ENCODE measurements at places on chromosomes 2 and 18.
A peak's percentile ranks its signal among the peaks of the same experiment; 100 is the strongest.

GRCh38 chr2:26184555-26185303 lies 11.8 kb downstream of the GAREM2 start:
- no peak for DNase-seq

GRCh38 chr18:44791520-44791919 lies 110.8 kb downstream of the SETBP1 start:
- no peak for DNase-seq

DNA sequence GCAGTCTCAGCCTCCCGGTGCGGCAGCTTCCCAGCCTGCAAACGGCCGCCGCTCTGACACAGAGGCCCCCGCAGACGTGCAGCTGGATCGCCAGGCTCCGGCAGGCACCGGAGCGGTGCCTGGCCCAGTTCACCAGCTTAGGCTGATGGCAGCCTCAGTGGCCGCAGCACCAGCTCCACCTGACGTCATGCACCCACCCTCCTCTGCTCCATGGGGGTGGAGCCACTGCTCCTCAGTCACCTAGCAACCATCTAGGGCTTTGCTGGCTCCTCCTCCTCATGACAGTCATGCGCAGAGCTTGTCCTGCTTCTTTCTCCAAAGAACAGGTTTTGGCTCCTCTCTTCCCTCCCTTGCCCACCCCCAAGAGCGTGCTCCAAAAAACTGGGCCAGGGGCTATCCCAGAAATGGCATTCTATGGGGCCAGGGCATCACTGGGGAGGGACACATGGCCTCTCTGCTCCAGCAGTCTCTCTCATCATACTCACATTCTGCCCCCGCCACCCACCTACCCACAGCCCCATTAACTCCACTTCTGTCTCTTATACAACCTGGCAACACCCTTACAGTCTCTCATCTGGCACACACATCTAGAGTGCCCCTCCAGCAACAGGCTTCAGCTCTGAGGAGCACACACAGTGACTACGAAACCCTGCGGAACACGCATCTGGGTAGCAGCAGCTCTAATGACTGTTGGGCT lies 5.5 kb downstream of the DCTN1 start:
- DNase-seq, result no peak

- no peak for DNase-seq
These were observed 454.7 kb upstream of the SLC39A10 start for GRCh38 chr2:195202163-195202845.

DNA sequence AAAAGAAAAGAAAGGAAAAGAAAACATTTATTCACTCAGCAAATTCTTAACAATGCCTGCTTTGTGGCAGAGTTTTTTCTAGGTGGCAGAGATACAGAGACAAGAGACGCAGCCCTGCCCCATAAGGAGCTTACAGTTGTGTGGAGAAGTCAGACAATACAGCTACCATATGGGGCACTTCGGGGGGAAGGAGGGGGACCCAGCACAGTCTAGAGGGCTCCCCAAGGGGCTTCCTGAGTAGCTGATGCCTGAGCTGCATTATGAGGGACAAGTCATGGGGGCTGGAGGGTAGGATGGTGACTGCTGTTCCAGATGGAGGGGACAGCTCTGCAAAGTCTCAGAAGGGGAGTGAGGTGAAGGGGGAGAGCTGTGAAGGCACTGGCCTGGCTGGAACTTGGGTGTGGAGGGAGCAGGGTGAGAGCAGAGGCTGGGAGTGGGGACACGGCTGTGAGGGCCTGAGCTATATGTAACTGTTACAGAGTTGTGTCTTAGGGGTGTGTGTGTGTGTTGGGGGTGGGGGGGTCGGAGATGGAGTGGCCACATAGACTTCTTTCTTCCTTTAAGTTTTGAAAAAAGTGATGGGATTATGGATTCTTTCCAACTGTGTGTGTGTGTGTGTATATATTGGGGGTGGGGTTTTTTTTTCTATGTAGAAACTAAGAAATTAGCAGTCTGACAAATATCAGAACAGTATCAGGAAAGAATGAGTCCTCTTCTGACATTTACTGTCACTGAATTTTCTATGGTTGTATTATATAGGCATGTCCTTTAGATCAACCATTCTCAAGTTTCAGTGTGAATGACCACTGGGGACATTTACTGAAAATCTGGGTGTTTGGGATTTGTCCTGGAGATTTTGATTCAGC lies 66.0 kb upstream of the HAAO start:
- DNase-seq, result no peak

DNA sequence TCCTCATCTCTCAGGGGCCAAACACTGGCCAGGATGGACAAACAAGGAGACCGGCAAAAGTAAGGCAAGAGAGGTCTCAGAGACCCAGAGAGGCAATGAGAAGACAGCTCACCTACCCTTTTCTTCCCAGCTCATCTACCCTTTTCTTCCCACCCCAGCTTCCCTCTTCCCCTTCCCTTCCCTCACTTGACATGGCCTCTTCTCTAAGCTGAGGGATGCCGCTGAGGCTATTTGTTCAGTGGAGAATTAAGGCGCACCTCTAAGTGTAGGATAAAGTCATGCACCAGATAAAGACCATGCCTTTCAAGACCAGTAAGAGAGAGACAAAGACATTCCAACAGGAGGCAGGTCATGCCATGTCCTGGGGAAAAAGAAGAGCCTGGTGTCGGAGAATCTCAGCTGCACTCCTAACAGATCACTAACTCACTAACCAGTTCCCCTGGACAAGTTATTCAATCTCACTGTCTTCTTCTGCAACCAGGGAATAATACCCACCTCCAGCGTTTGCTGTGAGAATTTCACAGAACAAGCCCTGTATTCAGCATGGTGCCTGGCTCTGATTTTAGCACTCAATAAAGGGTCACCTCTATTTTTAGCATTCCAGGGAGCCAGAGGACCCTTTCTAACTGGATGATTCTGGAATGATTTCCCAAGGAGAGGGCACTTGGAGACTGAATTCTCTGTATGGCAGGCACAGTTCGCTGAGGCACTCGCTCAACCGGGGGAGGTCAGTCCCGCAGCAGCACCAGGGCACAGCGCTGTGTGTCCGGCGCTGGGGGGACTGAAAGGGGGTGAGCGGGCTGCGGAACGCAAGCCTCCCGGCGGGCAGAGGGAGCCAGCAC lies 3.0 kb upstream of the FOSL2 start:
- no peak for DNase-seq

GRCh38 chr2:233915128-233915527 lies 2.0 kb upstream of the TRPM8 start:
- DNase-seq, result no peak

DNA sequence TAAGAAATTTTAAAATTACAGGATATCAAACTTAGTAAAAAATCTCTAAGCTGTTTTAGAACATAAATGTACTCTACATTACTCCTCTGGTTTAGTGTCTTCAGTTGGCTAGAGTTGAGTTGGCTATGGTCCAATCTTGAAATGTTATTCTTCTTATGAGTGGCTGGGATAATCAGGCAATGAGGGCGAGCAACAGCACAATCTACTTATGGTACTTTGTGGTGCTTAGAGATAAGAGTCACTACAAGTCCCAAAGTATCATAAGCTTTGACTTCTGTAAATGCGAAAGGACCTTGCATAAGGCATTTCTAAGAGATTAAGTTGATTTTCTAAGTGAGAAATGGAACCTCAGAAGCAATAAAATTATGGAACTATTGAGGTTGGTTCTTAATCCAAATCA lies 361.7 kb downstream of the GPD2 start:
- DNase-seq, result no peak

- peak; percentile 62 for DNase-seq
These were observed 135.5 kb downstream of the MYO3B start for GRCh38 chr2:170313347-170313991.

- DNase-seq, result no peak
These were observed 41.0 kb downstream of the LPIN2 start for GRCh38 chr18:2971741-2972552.

DNA sequence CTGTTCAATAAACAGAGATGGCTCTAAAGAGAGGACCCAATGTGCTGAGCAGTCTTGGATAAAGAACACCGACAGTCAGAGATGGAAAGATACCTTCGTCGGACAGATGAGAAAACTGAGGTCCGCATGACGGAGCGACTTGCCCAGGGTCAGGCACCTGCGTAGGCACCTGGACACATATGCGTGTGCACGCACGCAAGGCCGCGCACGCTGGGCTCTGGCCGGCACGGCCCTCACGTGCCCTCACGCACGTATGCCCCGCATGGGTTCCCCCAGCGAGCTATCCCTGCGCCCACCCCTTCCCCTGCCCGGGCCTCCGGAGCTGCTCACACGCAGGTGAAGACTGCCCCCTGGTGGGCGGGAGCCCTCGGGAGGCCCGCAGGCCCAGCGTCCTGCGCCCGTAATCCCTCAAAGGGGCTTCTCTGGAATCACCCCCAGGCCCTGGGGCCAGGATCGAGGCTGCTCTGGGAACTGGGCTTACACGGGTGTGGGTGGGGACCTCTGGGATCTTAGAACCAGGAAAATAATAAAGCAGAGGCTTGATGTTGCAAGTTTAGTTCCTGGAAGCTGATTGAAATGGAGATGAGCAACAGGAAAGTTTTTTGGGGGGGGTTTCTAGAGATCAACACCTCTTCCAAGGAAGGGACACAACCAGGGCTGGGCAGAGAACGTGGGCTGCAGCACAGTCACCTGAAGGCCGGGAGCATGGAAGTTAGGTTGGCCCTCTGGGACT lies 246.3 kb downstream of the TNS1 start:
- DNase-seq, result peak; percentile 5

- no peak for DNase-seq
These were observed 329.1 kb upstream of the PKDCC start for GRCh38 chr2:41718705-41719104.

DNA sequence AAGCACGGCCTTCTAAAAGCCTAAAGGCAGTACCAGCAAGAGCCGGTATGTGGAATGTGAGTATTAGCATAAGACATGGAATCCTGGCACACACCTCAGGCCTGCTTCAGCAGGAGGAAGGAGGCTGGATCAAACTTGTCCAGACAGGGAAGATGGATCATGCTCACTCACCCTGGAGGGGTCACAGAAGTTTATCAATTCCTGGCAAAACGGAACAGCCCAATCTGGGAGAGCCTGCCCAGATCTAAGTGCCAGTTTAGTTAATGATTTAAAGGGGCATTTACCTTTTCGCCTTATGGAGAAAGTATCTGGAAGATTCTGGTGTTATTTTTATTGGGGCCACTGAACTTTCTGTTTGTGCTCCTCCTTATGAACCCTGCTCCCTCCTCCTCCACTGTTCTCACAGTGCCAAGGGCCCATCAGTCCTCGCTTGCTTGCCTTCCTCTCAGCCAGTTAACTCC lies 58.3 kb upstream of the NFE2L2 start:
- DNase-seq, result no peak

DNA sequence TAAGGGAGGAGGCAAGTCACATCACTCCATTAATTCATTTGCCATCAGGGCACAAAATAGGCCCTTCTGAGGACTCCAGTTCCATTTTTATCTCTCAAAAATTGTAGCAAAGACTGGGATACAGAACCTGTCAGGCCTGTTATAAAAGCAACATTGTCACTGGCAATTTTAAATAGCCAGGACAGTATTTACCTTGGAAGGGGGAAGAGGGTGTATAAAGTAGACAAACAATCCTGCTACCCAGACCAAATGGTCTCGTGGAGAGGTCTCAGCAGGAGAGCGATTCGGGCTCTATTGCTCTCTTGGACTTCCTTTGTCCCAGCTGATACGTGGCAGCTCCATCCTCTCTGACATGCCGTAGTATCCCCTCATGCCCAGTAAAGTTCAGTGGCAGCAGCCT lies 740.3 kb upstream of the HS6ST1 start:
- no peak for DNase-seq

GRCh38 chr2:189601043-189601442 lies 20.5 kb upstream of the SLC40A1 start:
- DNase-seq, result no peak

- DNase-seq, result no peak
These were observed 72.6 kb downstream of the AOX1 start for GRCh38 chr2:200658278-200658864.

DNA sequence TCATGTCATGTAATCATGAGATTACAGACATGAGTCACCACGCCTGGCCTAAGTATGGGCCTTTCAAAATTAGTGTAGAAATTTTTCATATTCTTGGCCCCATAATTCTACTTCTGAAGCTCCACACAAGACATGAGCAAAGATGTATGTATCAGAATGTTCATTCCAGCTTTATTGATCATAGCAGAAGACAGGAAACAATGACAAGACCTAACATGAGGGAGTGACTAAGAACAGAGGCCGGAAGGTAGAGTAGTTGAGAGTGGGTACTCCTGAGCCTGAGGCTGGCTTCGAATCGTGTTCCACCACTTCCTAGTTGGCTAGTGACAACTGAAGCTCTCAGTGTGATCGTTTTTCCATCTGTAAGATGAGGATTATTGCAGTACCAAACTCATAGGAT lies 89.3 kb downstream of the ARMC9 start:
- DNase-seq, result no peak

DNA sequence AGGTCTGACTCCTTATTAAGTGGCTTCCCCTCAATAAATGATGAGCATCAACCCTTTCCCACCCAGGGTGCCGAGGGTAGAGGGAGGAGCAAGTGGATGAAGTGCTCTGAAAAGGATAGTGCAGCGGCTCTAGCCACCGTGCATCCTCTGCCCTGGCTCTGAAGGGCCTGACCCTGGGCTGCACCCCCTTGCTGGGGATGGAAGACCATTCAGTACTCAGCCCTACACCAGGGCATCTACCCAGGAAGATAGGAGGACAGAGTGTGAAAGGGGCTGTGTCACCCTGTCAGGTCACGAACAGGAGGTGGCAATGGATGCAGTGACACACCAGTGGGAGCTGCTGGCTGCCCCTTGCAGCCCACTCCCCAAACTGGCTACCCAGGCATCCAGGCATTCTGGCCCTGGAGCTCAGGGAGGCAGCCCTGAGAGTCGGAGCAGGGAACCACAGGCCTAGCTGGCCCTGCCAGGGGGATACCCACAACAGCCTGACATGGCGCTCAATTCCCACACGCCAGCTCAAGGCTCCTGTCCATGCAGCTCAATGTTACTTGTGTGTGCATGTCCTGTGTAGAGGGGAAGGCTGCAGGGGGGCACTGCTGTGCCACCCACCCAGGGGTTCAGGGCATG lies 7.6 kb downstream of the ACTR1B start:
- no peak for DNase-seq

- DNase-seq, result no peak
These were observed 37.9 kb downstream of the CREB1 start for GRCh38 chr2:207567671-207568070.

DNA sequence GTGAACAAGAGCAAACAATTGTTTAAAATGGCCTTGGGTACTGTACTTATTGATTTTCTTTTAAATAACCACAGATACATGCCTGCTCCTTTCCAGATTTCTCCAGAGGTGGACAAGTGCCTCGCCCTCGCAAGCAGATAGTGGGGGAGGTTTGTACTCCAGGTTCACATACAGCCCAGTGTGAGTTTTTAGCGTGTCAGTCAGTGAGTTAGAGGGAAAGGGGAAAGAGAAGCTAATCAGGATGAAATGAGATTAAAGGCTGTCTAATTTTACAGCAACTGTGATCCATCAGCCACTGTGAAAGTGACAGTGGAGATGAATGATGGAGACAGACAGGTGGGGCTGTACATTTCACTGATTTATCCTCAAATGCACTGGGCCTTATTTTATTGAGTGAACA lies 74.7 kb downstream of the KLHL14 start:
- no peak for DNase-seq

DNA sequence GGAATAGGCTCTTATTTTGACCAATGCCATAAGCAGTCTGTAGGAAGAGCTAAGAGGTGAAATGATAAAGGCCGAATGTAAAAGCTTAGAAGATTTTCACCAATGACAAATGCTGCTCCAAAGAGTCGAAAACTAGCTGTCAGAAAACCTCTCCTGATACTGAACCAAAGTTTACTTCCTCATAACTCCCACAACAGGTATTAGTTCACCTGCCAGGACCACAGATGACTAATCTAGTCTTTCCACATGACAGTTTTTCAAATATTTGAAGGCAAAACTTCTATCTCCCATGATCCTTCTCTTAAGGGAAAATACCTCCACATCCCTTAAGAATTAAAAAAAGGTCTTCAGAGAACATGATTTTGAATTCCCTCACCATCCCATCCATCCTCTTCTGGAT lies 473.2 kb upstream of the SPHKAP start:
- DNase-seq, result no peak

All from NCI-H1930 (cell line).